ENCODE measurements at places on chromosomes 3 and 15.

DNA sequence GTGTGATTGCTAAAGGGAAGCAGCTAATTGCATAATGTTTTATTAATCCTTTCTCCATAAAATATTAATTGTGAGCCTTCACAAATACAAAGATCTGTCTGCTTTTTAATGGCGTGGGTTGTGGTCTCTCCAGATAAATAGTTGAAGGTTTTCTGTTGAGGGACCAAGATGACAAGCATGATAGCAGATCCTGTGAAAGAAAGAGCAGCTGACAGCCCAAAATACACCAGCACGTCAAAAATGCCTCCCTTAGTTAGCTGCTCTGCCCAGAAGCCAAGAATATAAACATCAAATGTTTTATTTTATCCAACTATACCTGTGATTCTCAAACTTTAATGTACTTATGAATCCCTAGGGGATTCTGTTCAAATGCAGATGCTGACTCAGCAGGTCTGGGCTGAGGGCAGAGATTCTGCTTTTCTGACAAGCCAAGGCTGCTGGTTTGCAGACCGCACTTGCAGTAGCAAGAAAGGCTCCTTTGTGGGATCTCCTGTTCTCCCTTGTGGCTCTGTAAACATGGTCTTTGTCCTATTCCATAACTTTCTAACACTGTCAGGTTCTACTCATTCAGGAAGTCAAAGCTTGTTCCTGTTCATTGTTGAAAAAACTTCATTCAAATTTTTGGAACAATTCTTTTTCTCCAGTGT is 119.1 kb upstream of the SLC25A36 start:
- DNase-seq, result no peak

GRCh38 chr3:167033866-167034265 is 346.2 kb downstream of the ZBBX start:
- DNase-seq, result no peak

DNA sequence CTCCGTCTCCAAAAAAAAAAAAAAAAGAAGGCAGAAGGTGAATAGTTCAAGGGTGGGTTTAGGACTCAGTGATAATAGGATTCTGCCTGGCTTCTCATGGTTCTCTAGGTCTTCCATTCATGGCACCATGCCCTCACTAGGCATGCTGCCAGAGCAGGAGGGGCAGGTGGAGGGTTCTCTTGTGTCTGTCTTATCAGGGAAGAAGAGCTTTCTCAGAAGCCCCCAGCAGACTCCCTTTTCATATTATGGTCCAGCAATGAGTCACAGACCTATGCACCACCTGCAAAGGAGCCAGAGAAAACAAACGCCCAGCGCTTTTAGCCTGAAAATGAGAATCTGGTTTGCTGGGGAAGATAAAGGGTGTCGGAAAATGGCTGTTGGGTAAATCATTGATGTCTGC is 3.0 kb downstream of the CCR2 start:
- DNase-seq, result no peak

DNA sequence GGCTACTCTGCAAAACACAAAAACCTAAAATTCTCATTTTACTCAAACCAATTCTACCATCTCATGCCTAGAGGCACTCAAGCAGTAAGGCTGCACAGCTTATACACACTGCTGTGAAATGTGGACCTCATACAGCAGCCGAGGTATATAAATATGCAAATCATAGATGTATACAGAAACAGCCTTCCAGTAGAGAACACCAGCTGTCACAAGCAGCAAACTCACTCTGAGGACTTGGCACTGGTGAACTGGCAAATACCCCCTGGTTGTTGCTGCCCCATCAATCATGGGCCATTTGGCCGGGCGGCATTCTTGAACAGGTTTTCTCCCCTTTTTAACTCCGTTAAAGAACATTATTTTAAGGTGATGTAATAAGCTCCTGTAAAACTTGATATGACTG is 378.0 kb downstream of the LSAMP start:
- peak; percentile 17 for DNase-seq
